Ovary (tissue), 10 donors: ENCODE measurements at places on chromosomes 1 and 21. TPM values are rescaled to one million over a fixed set of nuclear protein-coding genes. Genes with fewer than 3 reads are reported as not detected.
A peak's percentile ranks its signal among the peaks of the same experiment; 100 is the strongest.

The S100A7A gene
- not detected for total RNA-seq

The PM20D1 gene
- total RNA-seq: 0.43 TPM

The RPTN gene
- total RNA-seq: not detected

The IQGAP3 gene
- total RNA-seq: 0.12 TPM

The S100A7 gene
- not detected for total RNA-seq

The DAB1 gene
- 0.77 TPM for total RNA-seq

The DCLRE1B gene
- total RNA-seq: 5.2 TPM

The LCE3D gene
- not detected for total RNA-seq

GRCh38 chr1:36784147-36784859 is 250.0 kb downstream of the GRIK3 start:
- no peak for DNase-seq

DNA sequence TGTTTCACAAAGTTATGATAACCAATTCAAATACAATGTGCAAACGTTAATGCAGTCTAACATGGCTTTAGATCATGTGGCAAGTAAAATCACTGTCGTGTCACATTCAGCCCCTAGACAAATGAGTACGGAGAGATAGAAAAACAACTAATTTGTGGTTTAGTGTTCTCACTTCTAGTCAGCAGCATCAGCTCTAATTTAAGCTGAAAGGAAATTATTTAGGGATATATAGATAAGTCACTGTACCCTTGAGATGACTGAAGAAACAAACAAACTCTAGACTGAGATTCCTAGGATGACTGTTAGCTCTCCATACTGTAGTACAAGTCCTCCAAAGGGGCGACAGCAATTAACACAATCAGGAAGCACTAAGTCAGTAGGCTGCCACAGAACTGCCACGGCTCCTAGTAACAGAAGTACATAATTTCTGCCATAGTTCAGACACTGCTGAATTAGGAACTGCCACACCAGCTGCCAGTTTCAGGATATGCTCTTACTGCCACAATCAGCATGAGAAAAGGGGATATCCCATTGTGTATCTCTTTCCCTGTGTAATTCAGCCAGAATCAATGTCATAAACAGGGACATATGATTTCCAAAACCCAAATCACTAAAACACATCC is 150.4 kb upstream of the NEGR1 start:
- no peak for DNase-seq

GRCh38 chr1:207241164-207241934 is 80.1 kb upstream of the CD55 start:
- DNase-seq: no peak

DNA sequence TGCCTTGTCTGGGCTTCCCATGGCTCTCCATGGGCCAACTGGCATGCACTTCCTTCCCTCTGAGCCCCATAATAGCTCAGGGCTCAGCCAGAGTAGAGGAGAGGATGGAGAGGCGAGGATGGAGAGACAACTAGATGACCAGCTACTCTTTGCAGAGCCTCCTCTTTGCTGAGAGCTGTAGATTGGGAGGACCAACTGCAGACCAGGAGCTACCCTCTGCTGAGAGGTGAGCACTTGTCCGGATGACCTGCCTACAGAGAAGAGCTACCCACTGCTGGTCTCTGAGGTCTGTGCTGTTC is 58.0 kb upstream of the ETV3 start:
- DNase-seq: no peak

- no peak for DNase-seq
Observed at GRCh38 chr1:226569879-226570547, 21.4 kb downstream of the STUM start.

- no peak for DNase-seq
Observed at GRCh38 chr1:74478979-74479378, 33.4 kb downstream of the LRRC53 start.

DNA sequence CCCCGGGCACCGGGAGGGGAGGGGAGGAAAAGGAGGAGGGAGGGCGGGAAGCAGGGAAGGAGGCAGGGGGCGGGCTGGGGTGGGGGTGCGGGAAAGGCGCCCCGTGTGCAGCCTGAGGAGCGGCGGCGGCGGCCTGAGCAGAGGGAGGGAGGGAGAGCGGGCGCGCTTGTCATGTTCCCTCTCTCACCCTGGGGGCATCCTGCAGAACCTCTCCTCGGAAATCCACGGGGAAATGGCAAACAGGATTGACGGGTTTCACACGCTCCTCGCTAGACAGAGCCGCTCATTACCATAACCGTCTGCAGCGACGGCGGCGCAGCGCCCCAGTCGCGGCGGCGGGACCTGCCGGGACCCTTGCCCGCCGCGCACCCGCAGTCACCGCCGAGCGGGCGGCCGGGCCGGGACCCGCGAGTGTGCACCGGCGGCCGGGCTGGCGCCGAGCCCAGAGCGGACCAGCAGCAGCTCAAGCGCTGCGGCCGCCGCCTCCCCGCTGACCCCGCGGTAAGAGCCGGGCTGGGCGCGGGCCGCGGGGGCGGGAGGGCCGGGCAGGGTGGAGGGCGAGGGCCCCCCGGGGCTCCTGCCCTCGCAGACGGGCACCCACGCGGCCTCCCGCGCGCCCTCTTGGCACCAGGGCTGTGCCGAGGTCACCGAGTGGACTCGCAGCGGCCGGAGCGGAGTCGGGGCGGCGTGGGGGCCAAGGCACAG is at the start of gene SERTAD4:
Gene SERTAD4 (plus strand): TSS at position 286 of the 705 bp plus-strand sequence. CDS start 5,165 bp downstream, outside the sequence.
- peak; percentile 69 for DNase-seq

- no peak for DNase-seq
Observed at GRCh38 chr1:84347932-84348555, 46.5 kb downstream of the SAMD13 start.

DNA sequence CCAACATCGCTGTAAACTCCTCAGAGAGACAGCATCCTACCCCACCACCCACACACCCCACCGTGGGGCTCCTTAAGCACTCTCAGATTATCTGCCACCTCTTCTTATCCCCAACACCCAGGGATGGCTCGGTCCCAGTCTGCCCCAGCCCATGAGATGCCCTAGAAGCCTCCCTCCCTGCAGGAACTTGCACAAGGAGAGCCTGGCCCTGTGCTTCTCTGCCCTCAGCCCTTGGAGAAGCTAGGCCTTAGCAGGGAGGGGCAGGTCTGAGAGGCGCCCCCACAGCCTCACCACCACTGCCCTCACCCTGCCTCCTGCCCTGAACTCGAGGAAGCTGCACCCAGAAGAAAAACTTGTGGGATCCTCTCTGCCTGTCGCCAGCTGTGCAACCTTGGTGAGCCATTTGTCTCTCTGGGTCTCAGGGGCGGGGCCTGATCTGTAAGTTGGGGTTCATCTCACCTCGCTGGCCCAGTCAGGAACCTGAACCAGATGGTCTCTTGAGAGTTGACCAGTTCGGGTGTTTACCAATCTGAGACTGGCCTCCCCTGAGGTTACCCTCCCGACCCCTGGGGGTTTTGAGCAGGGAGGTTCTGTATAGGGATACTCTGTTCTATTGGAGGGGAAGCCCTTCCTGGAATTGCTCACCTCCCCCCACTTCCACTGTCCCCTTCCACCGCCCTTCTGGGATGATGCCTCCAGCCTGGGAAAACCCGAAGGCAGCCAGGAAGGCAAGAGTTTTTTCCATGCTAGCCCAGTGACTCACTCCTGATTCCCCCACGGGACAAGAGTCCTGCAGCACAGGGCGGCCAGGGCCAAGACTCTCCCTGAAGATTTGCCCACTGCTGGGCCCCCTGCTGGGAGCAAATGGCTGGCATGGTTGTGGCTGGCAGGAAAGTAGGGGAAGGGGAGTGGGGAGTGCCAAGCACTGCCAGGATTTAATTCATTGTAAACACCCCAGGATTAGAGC is at the start of gene S100A3:
Gene S100A3 (minus strand): TSS at position 537 of the 967 bp plus-strand sequence. CDS start 773 bp downstream, outside the sequence.
- no peak for DNase-seq

GRCh38 chr1:46289976-46290375 is 13.4 kb downstream of the LRRC41 start:
- DNase-seq: no peak

GRCh38 chr1:110645821-110646735 is 28.7 kb downstream of the KCNA3 start:
- no peak for DNase-seq

DNA sequence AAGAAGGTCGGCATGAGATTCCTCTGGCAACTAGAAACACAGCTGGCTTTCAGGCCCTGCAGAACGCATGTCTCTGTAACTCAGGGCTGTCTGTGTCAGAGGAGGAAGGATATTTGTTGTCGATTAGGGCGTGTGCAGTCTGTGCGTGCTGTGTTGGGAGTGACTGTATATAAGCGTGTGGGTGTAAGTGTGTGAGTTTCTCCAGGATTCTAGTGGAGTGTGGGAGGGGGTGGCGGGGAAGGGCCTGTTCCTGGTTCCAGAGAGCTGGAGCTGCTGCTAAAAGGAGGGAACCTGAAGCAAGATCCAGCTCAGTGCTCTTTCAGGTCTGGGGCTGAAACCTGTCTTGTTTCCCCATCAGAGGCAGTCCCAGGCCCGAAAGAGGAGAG is 74.3 kb downstream of the SLC16A1 start:
- DNase-seq: no peak

DNA sequence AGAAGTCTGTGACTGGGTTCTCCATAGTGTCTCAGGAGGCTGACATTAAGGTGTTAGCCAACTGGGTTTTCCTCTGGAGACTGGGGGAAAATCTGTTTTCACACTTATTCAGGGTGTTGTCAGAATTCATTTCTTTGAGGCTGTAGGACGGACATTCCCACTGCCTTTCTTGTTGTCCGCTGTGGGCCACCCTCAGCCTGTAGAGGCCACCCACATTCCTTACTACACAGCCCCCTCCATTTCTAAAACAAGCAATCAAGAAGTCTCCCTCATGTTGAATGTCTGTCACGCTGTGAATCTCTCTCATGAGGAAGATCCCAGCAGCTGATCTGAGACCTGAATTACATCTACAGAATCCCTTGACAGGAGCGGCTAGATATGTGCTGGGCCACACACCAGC is 295.5 kb upstream of the RUNX1 start:
- DNase-seq: no peak

GRCh38 chr1:214021321-214021720 is 33.5 kb downstream of the PROX1 start:
- DNase-seq: no peak

DNA sequence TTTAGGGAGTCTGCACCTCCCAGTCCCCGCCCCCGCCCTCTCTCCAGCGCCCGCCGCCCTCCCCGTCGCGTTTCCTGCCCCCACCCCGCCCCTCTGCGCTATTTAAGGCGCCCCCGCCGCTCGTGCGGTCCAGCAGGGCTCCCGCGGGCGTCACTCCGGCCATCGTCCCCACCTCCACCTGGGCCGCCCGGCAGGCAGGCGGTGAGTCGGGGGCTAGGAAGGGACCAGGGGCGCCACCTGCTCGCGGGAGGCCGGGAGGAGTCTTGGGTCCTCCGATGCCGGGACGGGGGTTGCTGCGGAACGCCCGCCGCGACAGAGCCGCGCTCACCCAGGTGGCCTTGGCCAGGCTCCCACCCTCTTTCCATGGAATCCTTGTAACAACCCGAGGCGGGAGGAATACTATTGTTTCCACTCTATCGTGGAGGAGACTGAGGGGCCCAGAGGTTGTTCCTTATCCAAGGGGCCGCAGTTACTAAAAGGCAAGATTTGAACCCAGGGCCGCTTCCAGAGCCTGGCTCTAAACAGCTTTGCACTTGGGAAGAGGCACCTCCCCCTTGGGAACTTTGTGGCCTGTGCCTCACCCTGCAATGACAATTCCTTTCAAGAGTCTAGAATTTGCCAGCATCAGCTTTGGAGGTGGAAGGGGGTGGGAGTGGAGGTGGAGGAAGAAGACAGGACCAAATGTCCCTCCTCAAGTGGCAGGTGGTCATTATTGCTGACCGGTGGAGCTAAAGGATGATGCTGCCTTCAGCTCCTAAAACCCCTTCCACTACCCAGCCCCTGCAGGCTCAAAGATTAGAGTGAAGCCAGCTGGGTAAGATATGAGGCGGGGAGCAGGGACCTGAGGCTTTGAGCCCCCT is at the start of gene GJA4:
Gene GJA4 (plus strand): TSS at position 132 of the 860 bp plus-strand sequence. CDS start 1,215 bp downstream, outside the sequence.
- no peak for DNase-seq

GRCh38 chr21:36212513-36212780 is 55.8 kb downstream of the DOP1B start:
- no peak for DNase-seq

DNA sequence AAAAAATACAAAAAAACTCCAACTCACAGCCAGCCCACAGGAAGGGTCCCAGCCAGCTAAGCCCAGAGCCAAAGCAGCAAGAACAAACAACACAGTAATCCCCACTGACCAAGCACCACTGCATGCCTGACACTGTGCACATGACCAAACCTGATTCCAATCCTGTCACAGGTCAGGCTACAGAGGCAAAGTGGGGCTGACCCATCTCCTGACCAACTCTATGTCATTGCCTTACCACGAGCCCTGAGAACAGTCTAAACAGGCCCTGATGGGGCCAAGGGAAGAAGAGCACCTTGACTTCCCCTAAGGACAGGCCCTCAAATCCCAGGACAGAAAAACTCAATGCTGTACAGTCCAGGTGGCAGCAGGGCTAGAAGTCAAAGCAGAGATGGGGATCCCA is 2.4 kb downstream of the LSS start:
- DNase-seq: no peak

- DNase-seq: no peak
Observed at GRCh38 chr1:246703581-246703980, 20.6 kb upstream of the SCCPDH start.

- DNase-seq: no peak
Observed at GRCh38 chr21:20110368-20110767, 887.8 kb upstream of the NCAM2 start.

DNA sequence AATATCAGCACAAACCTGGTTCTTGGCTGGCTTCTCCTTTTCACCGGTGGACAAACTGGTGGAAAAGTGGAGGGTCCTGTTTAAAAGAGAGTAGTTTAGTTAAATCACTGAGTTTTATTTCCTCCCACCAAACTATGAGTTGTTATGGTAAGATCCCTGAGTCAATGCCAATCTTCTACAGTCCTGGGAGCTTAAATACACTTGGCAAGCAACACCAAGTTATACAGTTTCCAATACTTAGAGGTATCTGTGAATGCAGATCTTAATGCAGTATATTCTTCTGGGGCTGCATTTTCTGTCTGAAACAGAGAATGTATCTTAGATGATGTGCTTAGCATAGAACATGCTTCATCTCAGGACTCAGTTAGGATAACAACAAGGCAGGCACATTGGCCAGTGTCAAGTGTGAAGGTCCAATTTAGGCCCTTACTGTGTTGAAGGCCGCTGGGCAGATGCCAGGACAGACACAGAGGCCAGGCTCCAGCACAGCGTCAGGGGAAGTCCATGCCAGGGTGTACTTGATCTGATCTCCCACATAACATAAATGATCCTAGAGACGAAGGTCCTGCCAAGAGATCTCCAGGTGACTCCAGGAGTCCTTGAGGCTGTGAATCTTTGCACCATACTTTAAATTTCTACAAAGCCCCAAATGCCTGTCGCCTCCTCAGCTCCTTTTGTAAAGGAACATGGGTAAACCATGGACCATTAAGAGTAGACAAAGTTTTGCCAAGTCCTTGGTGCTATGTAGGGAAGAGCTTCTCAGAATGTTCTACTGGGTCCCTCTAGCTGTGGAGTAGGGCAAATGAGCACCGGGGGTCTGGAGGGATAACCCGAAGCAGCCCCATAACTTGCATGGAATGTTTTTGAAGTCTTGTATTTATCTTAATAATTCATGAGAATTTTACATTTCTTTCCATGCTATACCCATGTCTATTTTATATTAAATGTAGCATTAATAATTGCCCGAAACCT is 76.8 kb downstream of the KCNJ15 start:
- no peak for DNase-seq
